Central memory CD8-positive, alpha-beta T cell (primary cell): ENCODE measurements at places on chromosomes 3 and 15.

GRCh38 chr15:100665570-100665969, 63.2 kb downstream of the ASB7 start:
- DNase-seq = no peak

- DNase-seq = no peak
These were observed 15.4 kb upstream of the SKOR1 start for GRCh38 chr15:67809866-67810265.

- peak; percentile 69 for DNase-seq
These were observed 14.8 kb upstream of the CYP11A1 start for GRCh38 chr15:74382004-74382816.

DNA sequence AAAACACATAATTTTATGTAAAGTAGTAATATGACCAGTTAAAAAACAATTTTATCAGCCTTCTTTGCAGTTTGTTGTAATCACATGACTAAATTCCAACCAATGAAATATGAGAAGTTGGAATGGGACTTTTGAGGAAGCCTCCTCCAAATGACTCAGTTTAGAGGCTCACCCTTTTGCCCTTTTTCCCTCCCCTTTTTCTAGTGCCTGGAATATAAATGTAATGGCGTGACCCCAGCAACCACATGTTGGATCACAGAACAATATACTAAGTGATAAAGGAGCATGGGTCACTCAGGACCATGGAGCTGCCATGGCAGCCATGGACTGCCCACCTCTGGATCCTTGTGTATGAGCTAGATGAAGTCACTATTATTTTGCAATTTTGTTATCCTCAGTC, 48.8 kb upstream of the HEG1 start:
- DNase-seq = no peak

DNA sequence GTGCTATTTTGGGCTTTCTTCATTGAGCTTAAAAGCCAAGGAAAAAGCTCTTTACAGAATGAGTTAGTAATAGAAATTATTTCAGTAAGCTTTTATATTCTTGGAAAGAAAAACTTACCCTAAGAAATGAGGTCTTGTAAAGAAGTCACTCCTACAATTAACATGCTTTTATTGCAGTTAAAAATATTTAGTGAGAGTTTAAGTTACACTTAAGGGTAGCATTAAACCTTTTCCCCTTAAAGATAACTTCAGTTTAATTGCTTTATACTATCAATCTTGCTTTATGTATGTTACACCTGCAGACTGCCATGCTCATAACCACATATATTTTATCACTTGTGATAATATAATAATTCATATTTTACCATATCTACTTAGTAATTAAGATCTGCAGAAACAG, 426.2 kb downstream of the PLCL2 start:
- no peak for DNase-seq

- no peak for DNase-seq
These were observed 292.2 kb downstream of the NEK10 start for GRCh38 chr3:27076815-27077630.

DNA sequence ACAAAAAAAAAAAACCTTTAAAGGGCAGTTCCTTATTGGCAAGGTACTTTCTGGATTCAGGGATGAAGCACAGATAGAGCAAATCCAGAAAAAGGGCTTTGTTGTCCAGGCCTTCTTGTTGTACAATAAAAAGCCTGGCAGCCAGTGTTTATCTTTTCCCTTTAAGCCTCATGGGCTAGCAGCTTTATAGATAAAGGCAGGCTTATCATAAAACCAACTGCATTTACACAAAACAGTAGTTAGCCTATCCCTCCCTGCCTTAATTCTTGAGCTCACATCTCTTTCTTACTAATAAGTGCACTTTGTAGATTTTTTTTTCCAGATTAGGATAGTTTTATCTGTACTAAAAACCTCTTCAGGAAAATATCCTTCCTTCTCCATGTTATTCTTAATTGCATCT, 662.8 kb upstream of the CCDC54 start:
- DNase-seq = no peak
